Cerebellar cortex (tissue), 1 donor: ENCODE measurements at places on chromosomes 7 and 10.

GRCh38 chr10:102682416-102682815 lies 31.8 kb downstream of the ARL3 start:
- DNase-seq = no peak

- no peak for DNase-seq
Observed at GRCh38 chr10:60645980-60646379, 132.3 kb upstream of the CDK1 start.

DNA sequence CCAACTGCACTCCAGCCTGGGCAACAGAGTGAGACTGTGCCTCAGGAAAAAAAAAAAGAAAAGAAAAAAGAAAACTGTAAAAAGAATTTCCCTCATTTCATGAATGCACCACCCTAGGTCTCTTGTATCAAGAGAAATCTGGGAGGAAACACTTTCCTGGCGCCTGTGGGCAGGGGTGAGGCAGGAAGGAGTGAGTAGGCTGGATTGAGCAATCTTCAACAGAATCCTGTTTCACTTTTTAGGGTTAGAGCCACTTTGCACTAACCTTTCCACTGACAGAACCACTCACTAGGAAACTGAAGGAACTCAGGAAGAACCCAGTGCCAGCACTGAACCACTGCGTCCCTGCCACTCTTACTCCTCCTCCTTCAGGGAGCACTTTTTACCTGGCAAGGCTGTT lies 282.1 kb downstream of the CCDC3 start:
- no peak for DNase-seq

GRCh38 chr7:124084024-124084423 lies 51.2 kb upstream of the TMEM229A start:
- peak; percentile 8 for DNase-seq

GRCh38 chr10:102009801-102010425 lies 46.1 kb downstream of the ARMH3 start:
- peak; percentile 91 for DNase-seq

GRCh38 chr10:128286762-128287500 lies 160.7 kb upstream of the MKI67 start:
- no peak for DNase-seq

DNA sequence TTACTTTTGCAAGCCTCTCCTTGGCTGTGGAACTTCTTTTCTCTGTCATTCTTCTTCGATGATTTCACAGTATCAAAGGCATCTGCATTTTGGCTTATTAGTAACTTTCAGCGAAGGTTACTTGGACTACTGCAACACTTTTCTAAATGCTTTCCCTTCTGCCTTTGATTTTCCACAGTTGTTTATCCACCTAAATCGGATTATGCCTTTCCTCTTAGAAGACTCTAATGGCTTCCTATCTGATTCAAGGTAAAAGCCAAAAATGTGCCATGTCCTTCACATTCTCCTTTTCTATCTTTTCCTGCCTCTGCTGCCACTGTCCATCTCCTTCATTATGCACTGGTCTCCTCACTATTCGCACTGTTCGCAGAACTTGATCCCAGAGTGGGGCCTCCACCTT lies 1606.3 kb upstream of the LRRTM3 start:
- no peak for DNase-seq

DNA sequence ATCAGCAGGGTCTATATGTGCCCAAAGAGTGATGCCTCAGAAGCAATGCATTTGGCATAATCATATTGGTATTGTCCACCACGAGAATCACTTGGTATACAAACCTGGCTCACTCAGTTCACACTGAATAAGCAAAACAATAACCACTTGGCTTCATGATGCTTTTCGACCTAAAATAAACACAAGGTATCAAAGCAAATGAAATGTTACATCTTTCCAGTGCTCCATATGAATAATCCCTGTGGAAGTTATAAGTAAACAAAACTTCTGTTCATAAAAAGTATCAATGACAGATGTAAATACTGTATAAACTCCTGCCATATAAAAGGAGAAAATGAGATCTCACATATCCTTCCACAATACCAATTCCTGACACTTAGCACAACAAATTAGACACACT lies 29.8 kb upstream of the EBLN1 start:
- DNase-seq = no peak

GRCh38 chr7:85287106-85287825 lies 100.4 kb upstream of the SEMA3D start:
- no peak for DNase-seq

GRCh38 chr10:111281516-111281915 lies 204.7 kb downstream of the ADRA2A start:
- peak; percentile 19 for DNase-seq

DNA sequence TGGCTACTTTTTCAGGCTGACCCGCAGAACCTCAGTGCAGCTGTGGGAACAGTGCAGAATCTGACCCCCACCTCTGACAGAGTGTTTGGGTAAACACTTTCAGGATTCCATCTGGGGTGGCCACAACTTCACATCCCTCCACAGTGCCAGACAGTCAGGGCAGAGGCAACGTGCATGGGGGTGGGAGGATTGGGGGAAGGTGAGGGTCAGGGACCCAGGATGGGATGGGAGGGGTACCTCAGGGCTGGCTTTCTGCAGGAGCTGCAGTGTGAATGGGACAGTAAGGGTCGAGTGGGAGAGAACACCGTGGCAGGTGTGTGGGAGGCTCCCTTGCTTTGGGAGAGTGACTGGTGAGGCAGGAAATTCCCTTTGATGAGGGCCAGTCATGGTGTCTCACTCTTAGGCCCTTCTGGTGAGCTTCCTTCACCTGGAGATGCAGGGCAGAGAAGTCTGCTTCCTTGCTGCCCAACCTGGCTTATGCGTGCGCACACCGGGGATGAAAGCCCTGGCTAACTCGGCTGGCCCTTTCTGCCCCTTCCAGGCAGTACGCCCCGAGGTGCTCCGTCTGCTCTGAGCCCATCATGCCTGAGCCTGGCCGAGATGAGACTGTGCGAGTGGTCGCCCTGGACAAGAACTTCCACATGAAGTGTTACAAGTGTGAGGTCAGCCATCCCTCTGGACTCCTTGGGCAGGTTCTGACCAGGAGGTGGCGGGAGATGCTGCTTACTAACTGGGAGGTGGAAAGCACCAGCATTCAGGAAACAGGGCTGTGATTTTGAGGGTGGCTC lies 8.4 kb downstream of the ZYX start:
- peak; percentile 43 for DNase-seq

- DNase-seq = no peak
Observed at GRCh38 chr7:138834583-138834982, 36.6 kb upstream of the ATP6V0A4 start.

GRCh38 chr7:137976696-137977095 lies 25.2 kb downstream of the CREB3L2 start:
- DNase-seq = no peak

GRCh38 chr7:55502124-55502857 lies 70.0 kb downstream of the VOPP1 start:
- no peak for DNase-seq

GRCh38 chr10:133162178-133162909 lies 2.3 kb downstream of the KNDC1 start:
- peak; percentile 86 for DNase-seq

- DNase-seq = no peak
Observed at GRCh38 chr7:129134356-129134987, 10.0 kb upstream of the TSPAN33 start.

DNA sequence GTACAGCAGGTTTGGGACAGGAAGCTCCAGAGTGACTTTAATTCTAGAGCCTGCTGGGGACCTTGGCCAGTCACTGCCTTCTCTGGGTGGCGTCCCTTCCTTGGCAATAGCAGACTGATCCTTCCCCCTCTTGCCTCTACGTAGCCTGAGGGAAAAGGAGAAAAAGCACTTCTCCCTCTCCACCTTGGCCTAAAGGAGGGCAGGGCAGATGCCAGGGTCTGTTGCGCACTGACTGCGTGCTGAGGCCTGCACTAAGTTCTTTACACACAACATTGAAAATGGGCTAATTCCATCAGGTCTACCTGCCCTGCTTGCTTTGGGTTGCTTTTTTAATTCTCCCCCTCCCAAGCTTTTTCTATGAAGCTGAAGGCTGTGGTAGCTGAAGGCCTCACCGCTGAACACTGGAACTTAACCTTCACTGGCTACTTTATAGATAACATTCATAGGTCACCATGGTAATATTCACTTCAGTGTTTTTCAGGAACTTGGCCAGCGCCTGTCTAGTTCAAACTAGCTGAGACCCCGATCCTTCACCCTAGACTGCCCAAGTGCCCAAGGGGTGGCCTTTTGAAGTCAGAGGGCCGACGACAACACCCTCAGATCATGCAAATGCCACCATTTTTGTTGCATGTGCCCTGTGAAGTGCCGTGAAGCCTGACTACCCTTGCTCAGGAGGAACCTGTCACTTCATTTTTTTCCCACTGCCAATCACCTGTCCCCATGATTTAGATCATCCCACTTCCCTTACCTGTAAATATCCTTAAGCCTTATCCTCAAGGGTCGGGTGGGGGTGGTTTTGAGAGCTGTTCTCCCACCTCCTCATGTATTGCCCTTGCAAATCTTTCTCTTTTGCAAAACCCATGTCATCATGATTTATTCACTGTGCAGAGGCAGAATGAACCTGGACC lies 28.7 kb downstream of the PRF1 start:
- DNase-seq = no peak

- DNase-seq = no peak
Observed at GRCh38 chr7:22990588-22990949, 23.4 kb downstream of the HYCC1 start.

GRCh38 chr7:30212701-30213111 lies 71.7 kb upstream of the ZNRF2 start:
- DNase-seq = peak; percentile 40

DNA sequence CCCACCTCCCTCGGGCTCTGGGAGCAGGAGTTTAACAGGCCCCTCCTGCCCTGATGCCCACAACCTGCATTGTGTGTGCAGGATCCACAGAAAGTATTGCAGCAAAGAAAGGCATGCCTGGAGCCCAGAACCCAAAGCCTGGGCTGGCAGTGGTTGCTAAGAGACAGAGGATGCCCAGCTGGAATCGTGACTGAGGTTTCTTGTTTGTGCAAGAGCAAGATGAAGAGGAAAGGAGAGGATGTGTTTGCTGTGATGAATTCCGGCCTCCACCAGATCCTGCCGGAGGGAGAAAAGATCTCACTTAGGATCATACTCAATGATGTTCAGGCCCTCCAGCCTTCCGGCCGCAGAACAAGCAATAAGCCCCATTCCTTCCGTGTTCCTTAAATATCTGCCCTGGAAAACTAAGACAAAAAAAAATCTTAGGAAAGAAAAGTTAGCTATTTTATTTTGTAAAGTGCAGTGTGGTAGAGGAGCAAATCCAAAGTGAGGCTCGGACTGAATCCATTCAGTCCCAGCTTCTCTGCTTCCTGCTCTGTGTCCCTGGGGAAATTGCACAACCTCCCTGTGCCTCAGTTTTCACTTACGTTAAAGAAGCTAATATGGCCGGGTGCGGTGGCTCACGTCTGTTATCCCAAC lies 57.1 kb downstream of the SLIT1 start:
- peak; percentile 25 for DNase-seq

DNA sequence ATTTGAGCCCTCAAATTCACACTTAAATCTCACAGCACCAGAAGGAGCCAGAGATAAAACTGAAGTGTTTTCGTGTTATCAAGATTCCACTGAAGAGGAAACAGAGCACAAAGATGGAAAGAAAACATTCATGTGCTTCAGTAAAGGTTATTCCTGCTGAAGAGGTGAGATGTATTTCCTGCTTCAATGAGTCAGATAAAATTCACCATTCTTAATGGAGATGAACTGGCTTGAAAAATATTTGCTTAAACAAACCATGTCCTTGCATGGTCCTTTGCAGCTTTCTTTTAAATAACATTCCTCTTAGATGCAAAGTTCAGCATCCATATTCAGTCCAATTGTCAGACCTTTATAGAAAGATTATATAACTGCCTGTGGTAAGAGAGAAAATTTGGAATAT lies 294.2 kb downstream of the IPMK start:
- DNase-seq = no peak

DNA sequence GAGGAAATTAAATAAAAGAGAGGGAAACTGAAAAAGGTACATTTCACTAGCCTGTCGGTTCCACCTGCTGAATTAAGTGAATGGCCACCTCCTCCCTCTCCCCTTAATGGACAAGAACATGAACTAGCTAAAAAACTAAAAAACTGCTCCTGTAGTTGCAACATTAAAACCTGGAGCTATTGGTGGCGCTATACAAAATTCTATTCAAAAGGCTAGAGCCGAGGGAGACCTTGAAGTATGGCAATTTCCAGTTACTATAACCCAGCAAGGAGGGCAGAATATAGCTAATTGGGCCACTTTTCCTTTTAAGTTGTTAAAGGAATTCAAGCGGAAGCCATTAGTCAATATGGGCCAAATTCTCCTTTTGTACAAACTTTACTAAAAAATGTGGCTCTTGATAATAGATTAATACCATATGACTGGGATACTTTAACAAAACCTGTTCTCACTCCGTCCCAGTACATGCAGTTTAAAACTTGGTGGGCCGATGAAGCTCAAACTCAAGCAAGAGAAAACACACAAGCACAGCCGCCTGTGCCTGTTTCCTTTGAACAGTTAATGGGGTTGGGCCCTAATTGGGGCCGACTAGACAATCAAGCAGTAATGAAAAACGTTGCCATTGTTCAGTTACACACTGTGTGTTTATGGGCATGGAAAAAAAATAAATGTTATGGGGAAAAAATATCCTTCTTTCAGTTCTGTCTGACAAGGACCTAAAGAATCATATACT lies 6.5 kb upstream of the CHST3 start:
- peak; percentile 48 for DNase-seq
